ENCODE measurements at places on chromosomes 16 and 17.

GRCh38 chr16:560701-561412 is 663 bp downstream of the PRR35 start:
- no peak overlapping the region for H3K27ac ChIP-seq
- peaks cover 7% of the 10 kb centered on the region for H3K27me3 ChIP-seq
- no peak overlapping the region for H3K4me3 ChIP-seq

DNA sequence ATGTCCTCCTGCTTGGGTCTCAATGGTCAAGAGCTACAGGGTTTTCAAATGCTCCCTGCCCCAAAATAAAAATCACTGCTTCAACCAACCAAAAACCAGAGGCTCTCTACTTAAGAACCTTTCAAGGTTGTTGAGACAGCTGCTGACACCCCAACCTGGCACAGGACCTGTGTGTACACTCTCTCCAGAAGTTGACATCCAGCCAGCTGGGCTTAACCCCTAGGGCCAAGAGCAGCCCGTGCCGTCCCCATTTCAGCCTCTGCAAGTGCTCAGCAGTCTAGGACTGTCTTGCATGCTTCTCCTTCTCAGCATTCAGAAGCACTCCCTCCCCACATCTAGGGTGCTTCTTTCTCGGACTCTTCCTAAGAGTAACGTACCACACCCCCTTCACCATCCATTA is 59.0 kb upstream of the TRAP1 start:
- H3K4me1 ChIP-seq = peaks cover 3% of the 10 kb centered on the region
- DNase-seq = no peak
- H3K36me3 ChIP-seq = peaks cover 24% of the 10 kb centered on the region
- no peaks in the 10 kb centered on the region for H3K27me3 ChIP-seq
- H3K4me3 ChIP-seq = no peak overlapping the region

DNA sequence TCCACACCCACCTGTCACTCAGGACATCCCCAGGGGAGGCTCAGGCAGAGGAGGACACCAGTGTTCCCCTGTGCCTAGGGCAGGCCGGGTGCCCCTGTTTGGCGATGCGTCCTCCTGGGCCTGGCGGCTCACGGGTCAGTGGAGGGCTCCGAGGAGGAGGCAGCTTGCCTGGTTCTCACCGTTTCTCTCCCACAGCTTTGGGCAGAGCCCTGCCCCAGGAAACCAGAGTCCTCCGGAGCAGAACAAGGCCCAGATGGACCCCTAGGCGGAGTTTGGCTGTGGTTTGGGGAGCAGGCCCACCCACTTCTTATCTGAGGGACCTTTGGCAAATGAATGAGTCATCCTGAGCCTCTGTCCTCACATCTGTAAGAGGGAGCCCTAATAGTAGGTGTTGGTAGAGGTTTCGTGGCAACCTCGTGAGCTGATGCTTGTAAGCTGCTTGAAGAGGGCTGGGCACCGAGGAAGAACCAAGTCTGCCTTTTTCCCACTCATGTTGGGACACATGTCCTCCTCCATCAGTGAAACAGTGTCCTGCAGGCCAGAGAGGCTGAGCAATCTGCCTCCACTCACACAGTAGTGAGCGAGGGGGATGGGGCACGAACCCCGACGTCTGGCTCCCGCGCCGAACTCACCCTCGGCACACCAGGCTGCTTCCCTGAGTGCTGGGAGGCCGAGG is 247.0 kb upstream of the CIBAR2 start:
- peaks cover 4% of the 10 kb centered on the region for H3K27me3 ChIP-seq
- no peak overlapping the region for H3K4me3 ChIP-seq
- DNase-seq = no peak
- H3K27ac ChIP-seq = no peak overlapping the region
- no peaks in the 10 kb centered on the region for H3K36me3 ChIP-seq

GRCh38 chr17:5809580-5810188 is 225.4 kb upstream of the NLRP1 start:
- peaks cover 12% of the 10 kb centered on the region for H3K36me3 ChIP-seq
- H3K27ac ChIP-seq = no peak overlapping the region
- H3K4me3 ChIP-seq = no peak overlapping the region
- DNase-seq = no peak
- H3K4me1 ChIP-seq = no peaks in the 10 kb centered on the region
- H3K27me3 ChIP-seq = peaks cover 10% of the 10 kb centered on the region

DNA sequence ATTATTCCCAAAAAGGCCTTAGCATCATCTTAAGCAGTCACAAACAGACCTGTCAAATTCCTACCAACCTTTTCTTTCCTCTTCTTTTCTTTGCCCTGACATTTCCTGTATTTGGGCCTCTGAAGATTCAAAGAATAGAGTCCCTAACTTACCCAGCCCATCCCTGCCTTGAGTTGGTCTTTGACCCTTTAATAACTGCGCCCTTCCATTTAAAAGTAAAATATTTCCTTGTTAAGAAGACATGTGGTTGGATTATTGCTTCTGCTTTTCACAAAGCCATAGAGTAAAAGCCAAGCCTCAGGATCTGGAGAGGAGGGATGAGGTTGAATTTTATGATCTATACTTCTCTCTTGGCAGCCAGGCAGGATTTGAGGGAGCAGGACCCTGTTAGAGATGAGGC is 13.2 kb upstream of the CCL23 start:
- H3K27me3 ChIP-seq = peaks cover 20% of the 10 kb centered on the region
- no peaks in the 10 kb centered on the region for H3K4me1 ChIP-seq
- H3K36me3 ChIP-seq = no peaks in the 10 kb centered on the region
- DNase-seq = no peak
- no peak overlapping the region for H3K4me3 ChIP-seq

DNA sequence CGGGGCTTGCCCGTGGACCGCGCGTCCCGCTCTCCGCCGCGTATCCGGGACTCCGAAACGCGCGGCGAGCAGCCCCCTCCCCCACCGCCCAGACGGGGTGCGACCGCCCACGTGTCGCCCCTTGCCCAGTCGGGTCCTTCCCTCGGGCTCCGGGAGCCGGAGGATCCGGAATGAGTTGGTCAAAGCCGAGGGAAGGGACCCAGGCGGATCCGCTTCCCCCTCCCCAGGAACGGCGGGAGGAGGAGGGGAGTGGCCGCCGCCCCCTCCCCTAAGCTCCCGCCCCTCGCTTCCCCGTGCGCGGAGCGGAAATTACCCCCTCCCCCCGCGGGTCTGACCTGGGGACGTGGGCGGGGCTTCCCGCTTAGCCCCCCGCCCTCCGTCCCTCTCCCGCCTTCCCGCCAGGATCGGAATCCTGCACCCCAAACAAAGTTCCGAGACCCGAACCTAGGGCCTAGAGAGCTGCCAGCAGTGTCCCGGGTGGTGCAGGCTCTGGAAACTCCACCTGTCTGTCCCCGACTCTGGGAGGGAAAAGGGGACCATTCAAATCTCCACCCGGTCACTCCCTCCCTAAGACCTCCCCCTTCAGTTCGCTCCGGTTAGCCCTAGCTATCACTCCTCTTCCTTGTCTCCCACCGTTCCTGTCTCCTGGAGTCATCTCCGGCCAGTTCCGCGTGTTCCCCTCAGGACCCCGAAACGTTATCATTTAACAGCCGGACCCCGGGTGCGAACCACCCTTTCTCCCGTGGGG is 1.0 kb upstream of the IGF2BP1 start:
- no peak for DNase-seq
- H3K27me3 ChIP-seq = peaks cover 69% of the 10 kb centered on the region
- H3K36me3 ChIP-seq = no peaks in the 10 kb centered on the region

GRCh38 chr16:55871411-55872038 is 3.6 kb downstream of the CES5A start:
- no peak overlapping the region for H3K27ac ChIP-seq
- H3K4me3 ChIP-seq = no peak overlapping the region
- H3K36me3 ChIP-seq = no peaks in the 10 kb centered on the region
- peaks cover 3% of the 10 kb centered on the region for H3K27me3 ChIP-seq
- no peaks in the 10 kb centered on the region for H3K4me1 ChIP-seq
